Activated CD8-positive, alpha-beta T cell treated with anti-CD3 and anti-CD28 coated beads for 36 hours (primary cell): ENCODE measurements at places on chromosomes 6 and 20.
A peak's percentile ranks its signal among the peaks of the same experiment; 100 is the strongest.

- DNase-seq = peak; percentile 83
Measured at GRCh38 chr6:111805511-111806164, 67.6 kb downstream of the FYN start.

- peak; percentile 57 for DNase-seq
Measured at GRCh38 chr6:113630738-113631535, 226.2 kb upstream of the MARCKS start.

DNA sequence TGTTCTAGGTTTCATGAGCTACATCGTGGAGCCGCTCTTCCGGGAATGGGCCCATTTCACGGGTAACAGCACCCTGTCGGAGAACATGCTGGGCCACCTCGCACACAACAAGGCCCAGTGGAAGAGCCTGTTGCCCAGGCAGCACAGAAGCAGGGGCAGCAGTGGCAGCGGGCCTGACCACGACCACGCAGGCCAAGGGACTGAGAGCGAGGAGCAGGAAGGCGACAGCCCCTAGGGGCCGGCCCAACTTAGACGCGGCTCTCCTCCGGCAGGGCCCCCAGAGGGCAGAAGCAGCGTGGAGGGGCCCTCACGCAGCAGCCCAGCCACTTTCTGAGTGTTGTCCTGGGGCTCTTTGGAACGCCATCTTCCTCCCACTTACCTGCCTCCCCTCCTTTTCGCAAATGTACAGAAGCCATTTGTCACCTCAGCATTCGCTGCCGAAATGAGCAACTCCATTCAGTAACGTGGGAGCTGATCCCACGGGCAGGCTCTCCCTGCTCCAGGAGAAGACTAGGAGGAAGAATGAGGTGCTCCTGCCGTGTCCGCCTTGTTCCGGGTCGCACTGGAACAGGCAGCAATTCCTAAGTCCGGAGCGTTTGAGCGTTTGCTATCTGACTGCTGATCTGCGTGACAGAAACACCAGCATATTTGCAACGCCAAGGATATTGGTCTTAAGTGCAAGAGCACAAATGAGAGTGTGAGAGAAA lies 58.4 kb downstream of the MTFR2 start:
- DNase-seq = no peak

GRCh38 chr20:35883778-35884540 lies 70.3 kb downstream of the SCAND1 start:
- peak; percentile 76 for DNase-seq

DNA sequence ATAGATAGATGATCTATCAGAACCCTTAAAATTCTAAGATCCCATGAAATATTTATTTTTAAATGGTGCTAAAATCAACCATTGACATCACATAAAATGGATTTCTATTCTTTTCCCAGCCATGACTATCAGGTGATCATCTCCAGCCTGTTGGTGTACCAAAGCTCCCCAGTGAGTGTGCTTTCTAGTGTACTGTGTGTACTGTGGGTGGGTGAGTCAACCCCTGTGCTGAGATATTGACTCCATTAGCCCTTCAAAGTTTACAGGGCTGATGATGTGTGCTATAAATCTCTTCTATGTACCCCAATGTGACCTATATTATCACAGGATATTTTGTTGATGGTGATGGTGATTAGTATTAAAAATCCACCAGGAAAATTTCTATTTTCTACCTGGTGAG lies 344.6 kb downstream of the MMUT start:
- DNase-seq = no peak

DNA sequence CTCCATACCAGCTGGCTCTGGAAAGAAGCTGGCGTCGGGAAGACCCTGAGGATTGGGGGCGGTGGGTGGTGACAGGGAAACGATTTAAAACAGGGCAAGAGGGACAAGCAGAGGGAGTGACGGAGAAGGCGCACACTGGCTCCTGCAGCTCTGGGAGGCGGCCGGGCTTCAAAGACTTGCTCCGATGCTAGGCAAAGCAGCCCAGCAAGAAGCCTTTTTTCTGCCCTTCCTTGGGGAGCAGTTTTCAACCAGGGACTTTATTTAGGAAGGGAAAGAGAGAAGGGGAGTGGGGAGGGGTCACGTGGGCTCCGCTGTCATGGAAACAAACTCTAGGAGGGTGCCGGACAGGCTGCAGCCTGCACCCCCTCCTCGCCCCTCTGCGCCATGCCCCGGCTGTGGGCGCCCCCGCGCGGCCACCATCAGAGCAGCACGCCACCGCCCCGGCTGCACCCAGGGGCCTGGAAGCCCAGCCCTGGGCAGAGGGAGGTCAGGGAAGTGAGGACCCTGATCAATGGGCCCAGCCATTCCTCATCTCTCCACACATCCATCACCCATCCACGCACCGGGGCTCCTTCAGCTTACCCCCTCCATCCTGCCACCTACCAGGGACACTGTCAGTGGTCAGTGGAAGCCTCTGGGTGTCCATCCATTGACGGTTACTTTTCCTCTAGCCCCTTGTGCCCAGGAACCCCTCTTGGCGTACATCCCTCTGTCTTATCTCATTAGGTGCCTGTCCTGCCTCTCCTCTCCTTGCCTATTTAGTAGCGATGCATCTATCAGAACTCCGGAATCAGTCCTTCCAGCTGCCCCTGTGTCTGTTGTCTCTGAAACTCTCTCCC lies 66.6 kb upstream of the CCDC167 start:
- peak; percentile 77 for DNase-seq

DNA sequence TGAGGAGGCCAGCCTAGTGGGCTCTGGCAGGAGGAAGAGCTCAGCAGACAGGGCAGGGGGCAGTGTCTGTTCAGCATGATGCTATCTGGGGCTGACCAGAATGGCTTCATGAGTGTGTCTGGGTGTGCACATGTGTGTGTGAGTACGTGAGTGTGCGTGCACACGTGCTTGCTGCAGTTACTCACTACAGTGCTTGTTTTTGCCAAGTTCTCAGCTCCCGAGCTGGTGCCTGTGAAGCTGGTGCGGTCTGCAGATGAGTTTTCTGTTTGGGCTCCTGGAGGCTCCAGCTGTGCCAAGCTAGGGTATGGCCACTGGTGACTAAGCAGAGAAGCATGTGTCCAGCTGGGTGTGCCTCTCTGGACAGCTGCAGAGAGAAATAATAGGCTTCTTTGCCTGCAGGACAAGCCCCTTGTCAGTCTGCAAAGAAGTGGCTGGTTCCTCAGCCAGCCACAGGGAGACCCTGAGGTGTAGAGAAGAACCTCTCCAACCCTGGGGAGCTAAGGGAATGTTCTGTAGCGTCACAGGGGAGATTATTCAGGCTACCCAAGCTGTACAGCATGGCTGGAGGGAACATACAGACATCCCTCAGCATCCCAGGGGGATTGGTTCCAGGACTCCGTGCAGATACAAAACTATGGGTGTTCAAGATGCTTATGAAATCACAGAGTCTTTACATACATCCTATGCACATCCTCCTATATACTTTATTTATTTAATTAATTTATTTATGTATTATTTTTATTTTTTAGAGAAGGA lies 40.2 kb upstream of the FAM50B start:
- DNase-seq = no peak

DNA sequence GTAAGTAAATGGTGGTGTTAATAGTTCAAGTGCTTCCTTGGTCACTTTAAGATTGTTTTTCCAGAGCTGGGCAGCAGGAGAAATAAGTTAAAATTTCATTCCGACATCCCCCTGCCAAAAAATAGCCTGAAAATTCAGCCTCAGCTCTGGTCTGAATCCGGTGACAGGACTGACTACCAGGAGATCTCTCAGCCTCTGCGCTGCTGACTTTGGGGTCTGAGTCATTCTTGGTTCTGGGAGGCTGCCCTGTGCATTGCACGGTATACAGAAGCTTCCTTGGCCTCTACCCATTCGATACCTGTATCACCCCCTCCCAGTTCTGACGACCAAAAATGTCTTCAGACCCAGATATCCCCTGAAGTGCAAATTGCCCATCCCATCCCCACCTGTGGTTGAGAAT lies 36.3 kb upstream of the TFAP2C start:
- no peak for DNase-seq

GRCh38 chr6:54737247-54737646 lies 109.3 kb upstream of the FAM83B start:
- peak; percentile 9 for DNase-seq

GRCh38 chr6:43740961-43741764 lies 28.8 kb upstream of the VEGFA start:
- DNase-seq = no peak

- DNase-seq = no peak
Measured at GRCh38 chr20:62458275-62459251, 17.2 kb downstream of the GATA5 start.
